ENCODE measurements at places on chromosomes 11 and 22. TPM values are rescaled to one million over a fixed set of nuclear protein-coding genes. Genes with fewer than 3 reads are reported as not detected.

Gene HBE1
- 10.4 TPM for polyA plus RNA-seq

Gene SAAL1
- 42.9 TPM for polyA plus RNA-seq

Gene C1QTNF4
- polyA plus RNA-seq, result 5.8 TPM

Gene DRICH1
- polyA plus RNA-seq, result 4.3 TPM

Gene LRRN4CL
- 0.78 TPM for polyA plus RNA-seq

Gene MFRP
- not detected for polyA plus RNA-seq

Gene SLC15A3
- 15.7 TPM for polyA plus RNA-seq

Gene GSTT2B
- 6.9 TPM for polyA plus RNA-seq

Gene KRTAP5-11
- polyA plus RNA-seq, result 0.76 TPM

Gene MRGPRX4
- polyA plus RNA-seq, result not detected

Gene EMID1
- polyA plus RNA-seq, result 67.6 TPM

Gene P2RY2
- polyA plus RNA-seq, result 0.58 TPM

Gene TIMP3
- polyA plus RNA-seq, result 121 TPM

Gene CSNK2A3
- 1.9 TPM for polyA plus RNA-seq

DNA sequence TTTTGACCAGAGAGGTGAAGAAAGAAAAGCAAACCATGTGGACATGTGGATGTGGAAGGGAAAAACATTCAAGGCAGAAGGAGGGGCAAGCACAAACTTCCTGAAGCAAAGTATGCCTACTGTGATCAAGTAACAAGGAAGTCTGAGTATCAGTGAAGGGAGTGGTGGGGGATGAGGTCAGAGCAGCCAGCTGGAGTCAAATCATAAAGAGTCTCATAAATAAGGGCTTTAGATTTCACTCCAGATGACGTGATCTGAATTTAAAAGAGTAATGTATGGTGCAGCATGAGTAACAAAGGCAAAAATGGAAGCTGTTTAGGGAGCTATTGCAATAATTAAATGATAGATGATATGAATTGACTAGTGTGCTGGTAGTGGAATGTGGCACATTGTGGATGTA, 665.4 kb upstream of the CCDC90B start:
- no peak for DNase-seq

DNA sequence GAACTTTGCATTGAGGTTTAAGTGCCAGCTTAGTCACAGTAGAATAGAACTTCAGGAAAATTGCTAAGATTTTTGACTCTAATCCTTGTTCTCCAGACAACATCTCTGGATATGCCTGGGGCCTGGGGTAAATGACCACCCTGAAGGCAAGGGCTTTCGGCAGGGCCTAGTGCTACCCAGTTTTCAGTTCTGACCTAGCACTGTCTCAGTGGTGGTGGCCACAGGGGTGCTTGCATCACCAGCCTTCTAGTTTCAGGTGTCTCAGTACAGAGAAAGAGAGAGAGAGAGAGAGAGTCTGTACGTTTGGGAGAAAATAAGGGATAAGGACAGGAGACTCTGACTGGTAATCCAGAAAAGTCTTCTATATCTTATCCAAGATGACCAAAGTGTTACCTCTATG, 890.5 kb downstream of the JRKL start:
- no peak for DNase-seq

GRCh38 chr11:106087815-106088435, 10.5 kb downstream of the AASDHPPT start:
- DNase-seq, result peak; percentile 48

GRCh38 chr11:126281666-126282175, 1.2 kb upstream of the TIRAP start:
- no peak for DNase-seq

DNA sequence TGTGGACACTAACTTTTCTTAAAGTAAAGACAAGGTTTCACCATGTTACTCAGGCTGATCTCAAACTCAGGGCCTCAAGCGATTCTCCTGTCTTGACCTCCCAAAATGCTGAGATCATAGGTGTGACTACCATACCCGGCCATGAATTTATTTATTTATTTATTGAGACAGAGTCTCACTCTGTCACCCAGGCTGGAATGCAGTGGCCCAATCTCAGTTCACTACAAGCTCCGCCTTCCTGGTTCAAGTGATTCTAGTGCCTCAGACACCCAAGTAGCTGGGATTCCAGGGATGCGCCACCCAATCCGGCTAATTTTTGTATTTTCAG, 29.7 kb upstream of the PCF11 start:
- no peak for DNase-seq

GRCh38 chr11:6152126-6152525, 18.0 kb downstream of the OR52B2 start:
- DNase-seq, result no peak

DNA sequence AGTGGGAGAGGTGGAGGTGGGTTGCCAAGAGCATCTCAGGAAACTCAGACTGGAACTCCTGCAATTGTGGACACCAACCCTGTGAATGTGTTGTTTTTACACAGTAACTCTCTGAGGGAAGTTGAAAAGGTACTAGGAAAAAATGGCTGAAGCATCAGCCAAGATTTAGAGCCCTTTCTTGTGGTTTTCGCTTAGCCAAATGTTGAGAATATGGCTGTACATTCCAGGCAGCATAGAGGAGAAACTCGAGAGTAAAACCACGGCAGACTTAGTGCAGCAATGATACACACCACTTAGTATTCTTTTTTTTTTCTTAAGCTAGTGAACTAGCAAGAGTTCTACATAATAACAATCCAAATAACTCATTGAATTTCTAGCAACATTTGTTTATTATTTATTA, 309.7 kb upstream of the MTNR1B start:
- DNase-seq, result no peak

- DNase-seq, result no peak
Measured at GRCh38 chr22:41600976-41601375, 11.3 kb upstream of the PMM1 start.

DNA sequence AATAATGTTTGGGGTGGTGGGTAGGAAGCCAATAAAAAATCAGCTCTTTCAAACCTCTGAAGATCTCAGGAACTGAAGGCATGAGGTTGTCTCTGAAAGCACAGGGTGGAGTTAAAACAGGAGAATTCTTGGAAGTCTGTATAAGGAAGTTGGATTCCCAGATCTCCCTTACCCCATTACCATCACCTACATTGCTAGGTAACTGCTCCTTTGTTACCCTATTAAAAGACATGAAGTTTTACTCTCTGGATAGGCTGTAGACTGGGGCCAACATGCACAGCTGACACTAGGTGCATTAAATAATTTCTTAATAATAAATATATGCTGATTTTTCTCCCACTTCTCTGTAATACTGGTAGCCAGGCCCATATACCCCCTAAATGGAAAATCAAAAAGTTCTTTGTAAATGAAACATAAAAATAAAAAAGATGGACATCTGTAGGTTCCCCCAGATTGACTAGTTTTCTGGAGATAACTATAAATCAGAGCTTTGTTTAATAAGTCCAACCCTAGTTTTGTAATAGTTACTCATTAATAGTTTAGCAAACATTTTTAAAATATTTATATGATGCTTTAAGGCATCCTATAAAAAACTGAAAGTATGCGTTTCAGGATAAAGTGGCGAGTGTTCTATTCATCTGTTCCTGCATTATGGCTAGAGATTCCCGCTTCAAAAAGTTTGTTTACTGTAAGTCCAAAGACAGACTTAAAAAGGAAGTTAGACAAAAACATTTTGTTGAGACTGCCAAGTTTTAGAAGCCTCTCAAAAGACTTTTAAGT, 63.8 kb downstream of the KIF18A start:
- DNase-seq, result no peak

DNA sequence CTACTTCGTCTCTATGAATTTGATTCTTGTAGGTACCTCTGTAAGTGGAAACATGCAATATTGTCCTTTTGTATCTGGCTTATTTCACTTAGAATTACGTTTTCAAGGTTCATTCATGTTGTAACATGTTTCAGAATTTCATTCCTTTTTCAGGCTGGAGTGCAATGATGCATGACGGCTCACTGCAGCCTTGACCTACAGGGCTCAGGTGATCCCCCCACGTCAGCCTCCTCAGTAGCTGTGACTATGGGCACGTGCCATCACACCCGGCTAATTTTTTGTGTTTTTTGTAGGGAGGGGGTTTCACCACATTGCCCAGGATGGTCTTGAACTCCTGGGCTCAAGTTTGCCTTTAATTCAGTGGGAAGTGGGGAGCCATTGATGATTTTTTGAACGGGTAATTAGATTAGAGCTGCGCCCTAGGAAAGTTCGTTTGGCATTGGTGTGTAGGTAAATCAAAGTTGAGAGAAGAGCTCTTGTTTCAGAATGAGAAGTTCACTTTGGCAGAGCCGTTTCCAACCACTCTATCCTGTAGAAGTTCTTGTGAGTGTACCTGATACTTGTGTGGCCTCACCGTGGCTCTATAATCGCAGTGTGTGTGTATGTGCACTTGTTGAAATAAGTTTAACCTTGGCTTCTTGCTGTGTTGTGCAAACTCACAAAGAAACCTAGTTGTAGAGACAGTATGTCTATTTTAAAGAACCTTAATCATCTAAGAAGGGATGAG, 115.9 kb downstream of the NAV2 start:
- peak; percentile 58 for DNase-seq

DNA sequence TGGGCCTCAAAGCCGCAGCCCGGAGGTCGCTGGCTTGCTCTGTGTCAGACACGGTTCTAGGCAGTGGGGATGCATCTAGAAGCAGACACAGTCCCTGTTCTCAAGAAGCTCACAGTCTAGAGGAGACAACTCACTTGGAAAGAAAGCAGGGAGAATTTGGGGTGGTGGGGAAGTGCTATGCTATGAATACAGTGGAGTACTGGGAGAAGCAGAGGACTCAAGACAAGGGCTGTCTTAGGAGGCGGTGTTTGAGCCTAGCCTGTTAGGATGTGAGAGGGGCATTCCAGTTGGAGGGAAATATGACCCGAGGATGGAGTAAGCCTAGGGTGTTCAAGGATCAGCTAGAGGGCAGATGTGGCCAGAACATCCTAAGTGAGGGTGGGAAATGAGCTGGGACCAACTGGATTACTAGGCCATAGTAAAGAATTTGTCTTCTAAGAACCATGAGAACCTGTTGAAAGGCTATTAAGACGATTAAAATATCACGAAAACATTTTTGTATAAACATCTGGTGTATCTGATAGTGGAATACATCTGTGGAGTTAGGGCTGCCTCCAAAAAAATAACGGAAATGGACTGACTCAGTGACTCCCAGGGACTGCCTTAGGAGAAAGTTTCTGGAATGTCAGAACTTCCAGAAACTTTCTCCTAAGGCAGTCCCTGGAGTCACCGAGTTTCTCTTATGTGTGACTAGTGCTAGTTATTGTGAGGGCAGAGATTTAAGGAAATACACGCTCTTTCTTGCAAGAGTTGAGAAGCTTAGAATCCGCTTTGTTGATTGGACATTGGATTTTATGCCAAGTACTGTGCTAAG, 1.1 kb upstream of the PITPNB start:
- peak; percentile 46 for DNase-seq

- DNase-seq, result no peak
Measured at GRCh38 chr22:30161051-30161469, 80.8 kb downstream of the HORMAD2 start.

DNA sequence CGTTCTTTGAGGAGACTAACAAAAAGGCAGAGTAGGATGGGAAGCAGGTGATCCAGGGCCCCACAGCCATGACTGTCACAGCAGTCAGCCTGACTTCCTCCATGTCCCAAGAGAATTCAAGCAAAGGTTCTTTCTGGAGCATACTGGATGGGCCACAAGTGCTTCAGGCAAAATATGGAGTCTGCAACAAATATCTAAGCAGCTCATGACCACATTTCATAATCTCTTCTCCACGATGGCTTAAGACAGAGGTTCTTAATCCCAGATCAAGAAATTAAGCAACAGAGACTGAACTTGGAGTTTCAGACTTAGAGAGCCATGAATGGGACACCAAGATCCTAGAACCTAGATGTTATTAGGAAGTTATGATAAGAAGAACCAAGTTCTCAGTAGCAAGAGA, 31.6 kb downstream of the GUCY1A2 start:
- DNase-seq, result no peak

GRCh38 chr11:78560153-78560552, 14.5 kb downstream of the NARS2 start:
- DNase-seq, result no peak

- no peak for DNase-seq
Measured at GRCh38 chr11:85115798-85116197, 511.3 kb downstream of the DLG2 start.

GRCh38 chr11:6693342-6694228, 10.4 kb upstream of the MRPL17 start:
- no peak for DNase-seq

GRCh38 chr11:3802011-3802790, 4.8 kb upstream of the NUP98 start:
- DNase-seq, result no peak

- no peak for DNase-seq
Measured at GRCh38 chr22:27533105-27533745, 268.3 kb downstream of the MN1 start.

- no peak for DNase-seq
Measured at GRCh38 chr11:32939046-32939445, 46.4 kb downstream of the QSER1 start.

DNA sequence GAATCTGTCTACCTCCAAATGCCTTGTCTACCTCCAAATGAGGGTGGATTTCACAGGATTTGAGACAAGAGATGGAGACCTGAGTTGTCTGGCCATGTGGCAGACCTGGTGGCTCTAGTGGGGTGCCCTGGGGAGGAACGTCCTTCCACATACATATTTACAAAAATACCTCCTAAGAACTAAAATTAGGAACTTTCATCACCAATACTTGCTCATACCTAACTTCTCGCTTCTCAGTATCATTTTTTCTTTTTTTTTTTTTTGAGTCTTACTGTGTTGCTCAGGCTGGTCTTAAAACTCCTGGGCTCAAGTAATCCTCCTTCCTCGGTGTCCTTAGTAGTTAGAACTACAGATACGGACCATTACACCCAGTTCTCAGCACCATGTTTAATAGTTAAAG, 117.9 kb downstream of the MED15 start:
- no peak for DNase-seq

DNA sequence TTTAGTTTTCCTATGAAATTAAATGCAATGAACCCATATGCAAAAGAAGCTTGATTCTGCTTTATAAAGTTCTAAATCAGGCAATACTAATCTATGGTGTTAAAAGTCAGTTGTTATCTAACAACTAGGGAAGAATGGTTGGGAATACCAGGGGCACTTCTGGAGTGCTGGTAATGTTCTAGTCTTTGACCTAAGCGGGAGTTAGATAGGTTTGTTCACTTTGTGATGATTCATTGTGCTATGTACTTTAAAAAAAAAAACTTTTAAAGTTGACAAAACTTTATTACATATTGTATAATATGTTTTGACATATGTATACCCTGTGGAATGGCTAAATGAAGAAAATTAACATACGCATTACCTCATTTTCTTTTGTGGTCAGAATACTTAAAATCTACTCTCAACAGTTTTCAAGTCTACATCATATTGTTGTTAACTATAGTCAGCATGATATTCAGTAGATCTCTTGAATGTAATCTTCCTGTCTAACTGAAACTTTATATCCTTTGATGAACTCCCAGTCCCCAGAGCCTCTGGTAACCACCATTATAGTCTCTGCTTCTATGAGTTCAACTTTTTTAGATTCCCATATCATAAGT, 39.2 kb downstream of the BIRC2 start:
- no peak for DNase-seq

DNA sequence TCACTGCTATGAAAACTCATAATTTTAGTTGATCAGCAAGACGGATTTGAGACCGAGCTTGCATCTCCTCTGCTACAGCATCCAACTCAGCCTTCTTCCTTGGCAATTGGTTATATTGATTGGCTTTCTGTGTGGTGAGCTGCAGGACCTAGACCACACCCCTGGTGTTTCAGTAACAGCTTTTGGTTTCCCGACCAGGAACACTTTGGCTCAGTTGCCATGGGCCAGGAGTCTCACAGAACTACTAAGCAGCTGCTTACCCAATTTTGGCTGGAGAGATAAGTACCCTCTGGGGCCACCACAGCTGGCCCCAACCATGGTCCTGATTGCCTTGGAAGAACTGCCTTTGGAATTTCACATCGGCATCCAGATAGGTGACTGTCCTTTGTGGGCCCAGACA, at the start of gene GLYATL1:
TSS of gene GLYATL1 (plus strand) at position 212 of the 400 bp plus-strand sequence. CDS start 7,600 bp downstream, outside the sequence.
- DNase-seq, result no peak
